ENCODE measurements at places on chromosomes 12 and 14.

- no peak for DNase-seq
Observed at GRCh38 chr12:102479099-102479885, 1.1 kb downstream of the IGF1 start.

GRCh38 chr12:57000393-57000792 lies 6.0 kb downstream of the ZBTB39 start:
- no peak for DNase-seq

DNA sequence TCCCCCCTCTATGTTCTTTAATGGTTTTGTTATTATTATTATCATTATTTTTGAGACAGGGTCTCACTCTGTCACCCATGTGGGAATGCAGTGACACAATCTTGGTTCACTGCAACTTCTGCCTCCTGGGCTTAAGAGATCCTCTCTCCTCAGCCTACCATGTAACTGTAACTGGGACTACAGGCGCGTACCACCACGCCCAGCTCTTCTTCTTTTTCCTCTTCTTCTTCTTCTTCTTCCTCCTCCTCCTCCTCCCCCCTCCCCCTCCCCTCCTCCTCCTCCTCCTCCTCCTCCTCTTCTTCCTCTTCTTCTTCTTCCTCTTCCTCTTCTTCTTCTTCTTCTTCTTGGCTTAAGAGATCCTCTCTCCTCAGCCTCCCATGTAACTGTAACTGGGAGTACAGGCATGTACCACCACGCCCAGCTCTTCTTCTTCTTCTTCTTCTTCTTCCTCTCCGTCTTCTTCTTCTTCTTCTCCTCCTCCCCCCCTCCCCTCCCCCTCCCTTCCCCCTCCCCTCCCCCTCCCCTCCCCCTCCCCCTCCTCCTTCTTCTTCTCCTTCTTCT lies 5.4 kb upstream of the KRT7 start:
- no peak for DNase-seq

DNA sequence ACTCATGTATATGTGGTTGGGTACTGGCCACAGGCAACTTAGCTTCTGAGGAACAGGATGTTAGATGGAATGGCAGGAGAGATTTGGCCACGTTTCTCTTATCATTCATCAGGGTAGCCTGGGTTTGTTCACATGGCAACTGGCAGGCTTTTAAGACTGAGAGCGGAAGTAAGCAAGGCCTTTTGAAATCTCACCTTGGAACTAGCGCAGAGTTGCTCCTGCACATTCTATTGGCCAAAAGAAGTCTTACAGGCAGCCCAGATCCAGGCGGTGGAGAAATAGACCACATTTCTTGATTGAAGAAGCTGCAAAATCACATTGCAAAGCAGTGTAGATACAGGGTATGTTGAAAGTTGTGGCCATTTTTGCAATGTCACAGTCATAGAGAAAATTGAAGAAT lies 3.7 kb downstream of the CLEC4A start:
- no peak for DNase-seq

GRCh38 chr12:6950401-6950801 lies 755 bp upstream of the PTPN6 start:
- DNase-seq: no peak

GRCh38 chr12:52907092-52907810 lies 2.4 kb upstream of the KRT8 start:
- no peak for DNase-seq

- no peak for DNase-seq
Observed at GRCh38 chr12:96447256-96447655, 42.1 kb upstream of the CFAP54 start.

GRCh38 chr12:14068961-14069360 lies 87.6 kb upstream of the GRIN2B start:
- no peak for DNase-seq

GRCh38 chr12:93174473-93174872 lies 203.3 kb upstream of the NUDT4 start:
- DNase-seq: no peak

DNA sequence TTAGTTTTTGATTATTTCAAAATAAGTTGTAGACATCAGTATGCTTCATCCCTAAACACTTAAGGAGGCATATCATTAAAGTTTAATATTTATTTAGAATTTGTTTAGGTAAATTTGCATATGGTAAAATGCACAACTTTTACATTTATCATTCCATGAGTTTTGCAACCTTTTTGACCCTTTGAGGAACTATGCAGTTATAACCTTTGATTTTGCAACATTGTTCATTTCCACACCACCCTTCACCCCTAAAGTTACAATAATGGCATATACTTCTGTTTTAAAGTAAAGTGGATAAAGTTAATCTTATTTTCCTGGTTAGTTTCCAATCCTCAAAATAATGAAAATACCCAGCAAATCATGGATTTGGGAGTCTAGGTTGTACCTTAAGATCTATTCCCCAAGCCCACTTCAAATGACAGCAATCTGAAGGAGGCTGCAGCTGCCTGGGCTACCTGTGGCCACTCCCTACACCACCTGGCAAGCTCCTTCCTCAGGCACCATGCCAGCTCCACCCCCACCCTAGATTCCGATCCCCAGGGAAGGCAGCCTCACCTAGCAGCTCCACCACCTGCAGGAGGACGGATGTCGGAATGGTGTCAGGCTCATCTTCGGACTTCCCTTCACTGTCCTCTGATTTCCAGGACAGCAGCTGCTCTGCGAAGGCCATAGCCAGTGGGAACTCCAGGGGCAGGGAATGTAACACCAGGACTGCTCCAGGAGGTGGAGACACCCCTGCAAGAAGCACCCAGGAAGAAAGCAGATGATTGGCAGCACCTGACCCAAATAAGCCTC lies 65.1 kb downstream of the TRAFD1 start:
- no peak for DNase-seq

GRCh38 chr12:86600664-86601231 lies 344.6 kb upstream of the MGAT4C start:
- no peak for DNase-seq

DNA sequence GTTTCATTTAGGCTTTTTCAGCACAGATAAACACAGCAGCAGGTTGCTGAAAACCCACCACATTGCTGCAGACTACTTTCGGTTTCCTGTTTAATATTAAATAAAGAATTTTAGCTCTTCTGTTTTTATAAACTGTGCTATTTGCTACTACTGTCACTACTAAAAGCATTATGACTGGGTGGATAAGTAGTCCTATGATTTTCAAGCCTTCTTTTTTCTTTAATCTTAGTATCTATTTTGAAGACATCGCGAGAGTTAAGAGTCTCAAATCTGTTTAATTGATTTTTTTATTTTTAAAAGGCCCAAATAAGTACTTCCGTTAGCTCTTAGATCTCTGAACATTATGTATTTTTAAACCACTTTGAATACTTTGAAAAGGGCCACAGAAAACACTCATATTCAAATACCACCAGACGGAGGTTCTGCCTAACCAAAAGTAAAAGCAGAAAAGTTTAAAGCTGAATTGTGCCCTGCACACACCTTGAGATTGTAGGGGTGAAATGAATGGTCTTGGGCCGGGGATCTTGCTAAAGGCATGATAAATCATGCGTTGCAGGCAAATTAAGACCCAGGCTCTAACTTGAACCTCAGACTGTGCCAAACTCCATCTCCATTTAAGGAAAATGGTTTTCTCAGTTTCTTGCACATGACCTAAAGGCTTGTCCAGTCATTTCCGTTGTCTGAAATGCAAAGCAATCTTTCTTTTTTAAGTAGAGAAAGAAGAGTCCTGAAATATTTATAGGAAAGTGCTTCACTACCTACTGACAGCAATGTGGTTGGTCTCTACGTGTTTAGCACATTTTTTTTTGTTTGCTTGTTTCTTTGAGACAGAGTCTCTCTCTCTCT lies 13.6 kb upstream of the FOXN3 start:
- no peak for DNase-seq

DNA sequence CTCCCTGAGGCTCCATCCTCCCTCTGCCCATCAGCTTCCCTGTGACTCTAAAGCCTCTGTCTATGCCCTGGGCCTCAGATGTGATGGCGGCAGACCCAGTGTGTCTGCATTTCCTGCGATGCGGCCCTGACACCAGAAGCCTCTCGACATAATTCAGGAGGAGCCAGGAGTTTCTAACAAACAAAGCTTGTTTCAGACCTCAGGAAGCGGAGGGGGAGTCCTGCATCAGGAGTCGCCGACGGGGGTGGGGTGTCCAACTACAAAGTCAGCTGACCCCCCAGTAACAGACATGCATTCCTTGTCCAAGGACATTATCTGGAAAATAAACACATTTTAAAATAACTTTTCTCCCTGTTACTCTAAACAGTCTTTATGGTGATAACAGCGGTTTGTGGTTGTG lies 167.5 kb downstream of the DPF3 start:
- no peak for DNase-seq

DNA sequence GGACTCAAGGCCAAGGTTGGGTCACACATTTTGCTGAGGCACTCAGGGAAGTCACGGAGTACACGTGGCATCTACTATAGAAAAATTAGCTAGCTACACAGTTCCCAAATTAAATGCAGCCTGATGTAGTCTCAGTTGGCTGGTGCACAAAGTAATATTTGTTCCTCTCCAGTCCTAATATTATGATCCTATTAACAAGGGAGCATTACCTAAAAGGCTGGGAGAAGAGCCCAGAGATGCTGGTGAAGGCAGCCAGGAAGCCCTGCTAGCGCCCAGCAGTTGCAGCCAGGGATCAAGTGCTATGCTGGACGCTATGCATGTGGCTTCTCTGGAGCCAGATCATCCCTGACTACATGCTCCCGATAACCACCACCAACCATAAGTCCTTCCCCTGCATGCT lies 88.0 kb upstream of the GSC start:
- DNase-seq: no peak

- DNase-seq: no peak
Observed at GRCh38 chr12:34395056-34396005, 373.0 kb downstream of the ALG10 start.

DNA sequence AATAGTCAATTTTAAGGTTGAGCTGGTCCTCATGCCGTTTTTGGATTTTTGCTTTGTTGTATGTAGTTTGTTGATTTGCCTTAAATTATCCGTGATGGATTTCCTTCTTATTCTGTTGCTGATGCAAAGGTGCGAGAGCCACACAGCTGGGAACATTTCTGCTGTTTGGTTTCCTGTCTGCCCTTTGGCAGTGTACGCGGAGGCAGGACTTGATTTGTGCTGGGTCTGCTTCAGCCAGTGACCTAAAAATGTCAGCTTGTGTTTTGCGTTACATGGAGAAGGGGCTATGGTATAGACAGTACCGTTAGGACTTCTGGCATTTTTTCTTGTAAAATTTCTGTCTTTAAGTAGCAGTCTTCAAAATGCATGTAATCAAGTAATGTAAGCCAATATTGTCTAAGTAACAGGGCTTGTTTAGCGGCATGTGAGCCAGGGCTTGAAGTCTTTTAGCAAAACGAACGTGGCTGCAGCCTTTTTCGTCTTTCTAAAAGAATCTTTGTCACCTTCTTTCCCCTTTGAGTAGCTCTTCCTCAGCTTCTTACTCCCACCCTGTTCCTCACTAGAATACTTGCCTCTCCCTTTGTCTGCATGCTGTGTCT lies 18.2 kb upstream of the RD3L start:
- DNase-seq: no peak

DNA sequence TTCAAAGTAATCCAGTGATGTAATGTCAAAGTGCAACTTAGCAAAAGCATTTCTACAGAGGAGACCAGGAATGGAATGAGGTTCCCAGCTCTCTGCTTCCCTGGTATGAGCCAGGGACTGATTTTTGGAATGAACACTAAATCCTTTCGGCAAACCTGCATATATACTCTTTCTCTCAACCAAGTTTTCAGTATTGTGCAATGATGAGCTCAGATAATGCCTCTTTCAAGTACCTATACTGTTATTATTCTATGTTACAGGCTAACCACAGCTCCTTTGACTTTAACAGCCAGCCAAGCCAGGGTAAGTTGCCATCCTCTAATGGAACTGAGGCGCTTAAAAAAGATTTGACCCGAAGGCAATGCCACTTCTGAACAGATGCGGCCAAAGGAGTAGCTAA lies 104.9 kb upstream of the FSCB start:
- no peak for DNase-seq

DNA sequence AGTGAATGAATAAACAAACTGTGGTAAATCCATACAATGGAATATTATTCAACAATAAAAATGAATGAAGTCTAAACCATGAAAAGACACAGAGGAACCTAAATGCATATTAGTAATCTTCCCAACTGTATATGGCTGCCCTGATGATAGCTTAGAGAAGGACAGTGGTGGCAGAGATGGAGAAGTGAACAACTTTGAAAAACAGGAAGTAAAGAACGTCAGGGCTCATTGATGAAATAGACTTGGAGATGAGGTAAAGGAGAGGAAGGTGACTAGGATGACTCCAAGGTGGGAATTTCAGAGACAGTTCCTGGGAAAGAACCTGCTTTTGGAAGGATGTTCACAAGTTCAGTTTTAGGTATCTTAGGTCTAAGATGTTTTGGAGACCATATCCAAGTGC lies 36.3 kb upstream of the NT5DC3 start:
- no peak for DNase-seq

- no peak for DNase-seq
Observed at GRCh38 chr12:69704357-69704756, 5.3 kb upstream of the BEST3 start.

DNA sequence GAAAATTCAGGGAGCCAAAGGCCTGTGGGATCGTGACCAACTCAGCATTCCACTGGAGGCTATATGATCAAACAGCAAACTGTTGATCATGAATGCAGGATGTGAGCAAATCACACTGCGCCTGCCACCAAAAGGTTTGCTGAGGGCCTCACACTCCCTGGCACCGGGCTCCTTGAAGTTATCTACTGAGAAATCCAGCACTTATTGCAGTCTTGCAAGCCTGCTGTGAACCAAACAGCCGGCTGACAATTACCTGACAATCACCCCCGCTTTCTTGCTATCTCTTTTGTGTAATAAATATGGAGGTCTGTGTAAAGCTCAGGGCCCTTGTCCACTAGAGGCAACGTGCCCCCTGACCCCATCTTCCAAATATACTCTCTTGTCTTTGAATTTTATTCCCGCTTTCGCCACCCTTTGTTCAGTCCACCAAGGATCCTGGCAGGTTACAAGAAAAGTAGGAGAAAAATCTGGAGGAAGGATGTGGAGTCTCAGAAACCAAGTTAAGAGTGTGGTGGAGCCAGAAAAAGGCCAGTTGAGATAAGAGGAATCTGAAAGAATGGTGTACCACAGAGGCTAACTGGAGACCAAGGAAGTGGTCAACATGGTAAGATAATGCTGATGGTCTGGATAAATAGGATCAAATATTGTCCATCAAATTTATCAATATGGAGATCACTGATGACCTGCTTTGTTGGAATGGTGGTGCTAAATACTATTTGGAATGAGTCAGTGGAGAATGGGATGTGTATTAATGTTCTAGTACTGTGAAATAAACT lies 229.2 kb downstream of the ALX1 start:
- DNase-seq: no peak

Measured in stimulated activated CD4-positive, alpha-beta T cell treated with anti-CD3 and anti-CD28 coated beads, TNF-alpha, amount 100 ng/mL, for 4 hours (primary cell).